ENCODE measurements at places on chromosomes 16 and 17.

DNA sequence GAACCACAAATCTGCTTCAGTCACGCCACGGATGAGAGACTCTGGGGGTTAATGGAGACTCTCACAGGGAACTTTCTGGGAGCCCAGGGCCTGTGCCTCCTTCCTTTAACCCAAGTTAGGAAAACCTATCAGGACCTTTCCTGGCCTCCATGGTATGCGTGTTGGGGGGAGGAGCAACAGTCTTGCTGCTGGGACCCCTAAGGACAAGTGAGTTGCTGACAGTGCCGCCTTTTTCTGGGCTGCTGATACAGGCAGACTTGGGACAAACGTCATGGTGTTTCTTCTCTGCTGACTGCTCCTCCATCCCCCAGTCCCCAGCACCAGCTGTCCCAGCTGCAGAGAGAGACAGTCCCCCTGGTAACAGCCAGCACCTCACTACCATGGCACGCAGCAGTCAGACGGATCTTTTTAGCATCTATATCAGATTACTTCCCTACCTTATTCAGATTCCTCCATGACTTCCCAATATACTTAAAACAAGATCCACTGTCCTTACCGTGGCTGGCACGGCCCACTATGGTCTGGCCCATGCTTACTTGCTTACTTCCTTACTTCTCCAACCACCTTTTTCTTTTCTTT, 6.5 kb downstream of the DPEP2NB start:
- DNase-seq = no peak

DNA sequence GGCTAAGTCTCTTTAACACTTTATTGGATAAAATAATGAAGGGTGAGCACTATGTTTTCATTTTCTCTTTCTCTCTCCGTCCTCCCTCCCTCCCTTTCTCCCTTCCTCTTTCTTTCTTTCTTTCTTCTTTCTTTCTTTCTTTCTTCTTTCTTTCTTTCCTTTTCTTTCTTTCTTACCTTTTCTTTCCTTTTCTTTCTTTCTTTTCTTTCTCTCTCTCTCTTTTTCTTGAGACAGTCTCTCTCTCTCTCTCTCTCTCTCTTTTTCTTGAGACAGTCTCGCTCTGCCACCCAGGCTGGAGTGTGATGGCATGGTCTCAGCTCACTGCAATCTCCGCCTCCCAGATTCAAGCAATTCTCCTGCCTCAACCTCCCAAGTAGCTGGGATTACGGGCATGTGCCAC, 21.5 kb upstream of the CDR2 start:
- DNase-seq = no peak

- DNase-seq = peak; percentile 19
Measured at GRCh38 chr17:78588258-78589030, 11.2 kb upstream of the DNAH17 start.

DNA sequence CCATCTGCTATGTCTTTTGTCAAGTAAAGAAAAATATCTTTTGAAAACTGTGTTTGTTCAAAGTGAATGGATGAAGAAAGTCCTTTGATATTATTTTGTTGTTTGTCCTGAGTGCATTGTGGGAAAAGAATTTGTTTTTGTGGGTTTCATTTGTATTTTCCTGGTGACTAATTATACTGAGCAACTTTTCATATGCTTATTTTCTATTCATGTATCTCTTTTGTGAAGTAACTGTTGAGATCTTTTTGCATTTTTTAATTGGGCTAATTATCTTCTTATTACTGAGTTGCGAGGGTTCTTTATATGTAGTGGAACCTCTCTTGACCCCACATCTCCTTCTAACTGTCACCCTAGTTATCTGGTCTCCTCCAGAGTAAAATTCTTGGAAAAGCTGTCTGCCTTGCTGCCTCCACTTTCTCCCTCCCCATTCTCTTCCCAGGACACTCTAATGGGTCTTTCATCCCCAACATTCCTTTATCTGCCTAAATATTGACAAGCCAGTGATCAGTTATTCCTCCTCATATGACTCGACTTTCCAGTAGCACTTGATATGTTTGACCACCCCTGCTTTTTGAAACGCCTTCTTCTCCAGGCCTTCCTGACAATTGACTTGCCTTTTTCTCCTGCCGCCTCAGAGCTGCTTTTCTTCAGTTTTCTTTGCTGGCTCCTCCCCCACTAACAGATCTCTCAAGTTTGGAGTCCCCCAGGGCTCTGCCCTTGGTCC, 117.6 kb upstream of the HAS3 start:
- no peak for DNase-seq

- no peak for DNase-seq
Measured at GRCh38 chr17:66451188-66452149, 149.1 kb downstream of the PRKCA start.

- no peak for DNase-seq
Measured at GRCh38 chr17:63314761-63315160, 131.3 kb downstream of the CYB561 start.

- DNase-seq = no peak
Measured at GRCh38 chr16:84040823-84041820, 1.5 kb downstream of the SLC38A8 start.
